MCF 10A (cell line): ENCODE measurements at places on chromosomes 16 and 17.
A peak's percentile ranks its signal among the peaks of the same experiment; 100 is the strongest.

DNA sequence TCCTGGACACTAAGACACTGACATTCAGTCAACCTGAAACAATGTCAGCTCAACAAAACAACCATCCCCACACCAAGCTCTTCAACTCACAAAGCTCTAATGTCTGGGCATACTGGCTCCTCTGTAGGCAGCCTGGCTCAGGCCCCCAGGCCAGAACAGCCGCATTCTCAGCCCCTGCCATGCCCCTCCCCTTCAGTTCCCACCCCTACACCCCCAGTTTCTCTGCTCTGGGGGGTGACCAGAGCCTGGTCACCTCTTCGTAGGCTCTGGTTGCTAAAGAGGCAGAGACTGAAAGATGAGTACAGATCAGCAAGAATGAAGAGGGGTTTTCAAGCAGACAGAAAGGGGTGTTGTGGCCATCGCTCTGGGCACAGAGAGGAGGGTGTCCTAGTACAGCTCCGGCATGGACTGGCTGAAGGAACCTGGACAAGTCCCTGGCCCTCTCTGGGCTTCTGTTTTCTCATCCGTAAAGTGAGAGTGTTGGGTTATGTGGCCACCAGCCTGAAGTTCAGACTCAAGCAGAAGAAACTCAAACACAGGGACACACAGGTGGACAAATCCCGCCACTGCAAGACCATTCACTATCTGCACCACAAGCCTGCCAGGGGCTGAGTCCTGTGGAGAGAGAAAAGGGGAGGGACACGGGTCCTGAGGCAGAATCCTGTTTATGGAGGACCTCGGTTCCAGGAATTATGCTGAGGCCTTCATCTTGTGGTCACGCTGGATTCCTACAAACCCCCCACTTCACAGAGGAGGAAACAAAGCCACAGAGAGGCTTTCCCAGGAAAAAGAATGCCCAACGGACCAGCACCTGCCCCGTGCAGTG is 987 bp upstream of the SLC4A1 start:
- DNase-seq = no peak

DNA sequence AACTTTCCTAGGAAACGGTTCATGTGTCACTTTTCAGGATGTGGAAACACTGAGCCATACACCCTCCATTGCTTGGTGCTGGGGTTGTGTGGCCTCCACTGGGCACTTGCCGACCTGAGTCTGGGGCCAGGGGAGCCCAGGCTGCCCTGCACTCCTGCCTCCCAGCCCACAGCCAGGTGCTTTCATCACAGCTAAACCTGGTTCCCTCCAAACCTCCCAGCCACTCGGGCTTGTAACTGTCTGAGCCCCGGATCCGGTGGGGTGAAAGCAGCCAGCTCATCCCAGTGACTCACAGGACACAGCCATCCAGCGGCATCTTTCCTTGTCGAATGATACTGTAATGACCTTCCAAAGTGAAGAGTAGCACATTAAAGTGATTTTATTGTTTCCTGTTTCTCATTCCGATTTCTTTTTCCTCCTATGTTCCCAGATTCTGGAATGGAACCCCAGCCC is 19.8 kb downstream of the CARHSP1 start:
- DNase-seq = peak; percentile 82

DNA sequence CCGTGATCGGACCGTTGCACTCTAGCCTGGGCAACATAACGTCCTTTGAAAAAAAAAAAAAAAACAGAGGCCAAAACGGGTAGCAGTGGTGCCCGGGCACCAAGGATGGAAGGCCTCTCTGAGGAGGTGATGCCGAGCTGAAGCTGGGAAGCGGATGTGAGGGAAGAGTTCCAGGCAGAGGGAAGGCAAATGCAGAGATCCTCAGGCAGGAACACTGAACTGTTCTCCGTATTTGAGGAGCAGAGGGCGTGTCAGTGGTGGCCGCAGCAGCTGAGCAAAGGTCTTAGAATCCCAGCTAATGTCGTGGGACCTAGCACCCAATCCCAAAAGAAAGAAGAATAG is 656 bp upstream of the KCTD13 start:
- DNase-seq = no peak

GRCh38 chr16:85199069-85199725 is 86.9 kb upstream of the CIBAR2 start:
- no peak for DNase-seq

- DNase-seq = peak; percentile 39
Measured at GRCh38 chr16:1932050-1933028, 10.7 kb downstream of the MSRB1 start.

DNA sequence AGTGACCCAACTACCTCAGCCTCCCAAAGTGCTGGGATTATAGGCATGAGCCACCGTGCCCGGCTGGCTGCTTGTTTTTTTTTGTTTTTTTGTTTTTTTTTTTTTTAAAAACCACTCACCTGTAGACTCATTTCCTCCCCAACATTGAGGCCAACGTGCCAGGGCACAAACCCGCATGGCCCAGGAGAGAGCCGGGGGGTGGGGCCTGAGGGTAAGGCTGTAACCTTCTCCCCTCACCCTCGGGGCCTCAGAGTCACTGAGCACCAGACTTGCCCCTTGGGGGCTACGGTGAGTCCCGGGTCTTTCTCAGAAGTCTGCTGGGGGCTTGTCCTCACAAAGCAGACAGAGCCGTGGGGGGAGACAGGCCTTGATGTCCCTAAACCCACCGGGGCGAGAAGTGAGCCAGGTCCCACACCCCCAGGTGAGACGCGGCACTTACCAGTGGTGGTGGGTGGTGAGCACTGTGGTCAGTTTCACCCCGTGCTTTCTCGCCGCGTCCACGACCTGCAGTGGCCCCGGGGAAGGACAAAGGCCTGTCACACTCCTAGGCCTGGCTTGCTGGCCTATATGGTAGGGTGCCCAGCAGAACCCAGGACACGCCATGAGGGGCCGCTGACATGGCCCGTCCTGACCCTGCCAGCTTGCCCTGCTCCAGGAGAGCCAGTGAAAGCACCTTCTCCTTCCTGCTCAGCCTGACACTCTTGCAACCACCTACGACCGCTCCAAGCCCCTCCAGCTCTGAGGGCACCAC is 4.6 kb downstream of the HAGH start:
- no peak for DNase-seq

- peak; percentile 39 for DNase-seq
Measured at GRCh38 chr16:21950782-21951521, 2.2 kb upstream of the UQCRC2 start.

DNA sequence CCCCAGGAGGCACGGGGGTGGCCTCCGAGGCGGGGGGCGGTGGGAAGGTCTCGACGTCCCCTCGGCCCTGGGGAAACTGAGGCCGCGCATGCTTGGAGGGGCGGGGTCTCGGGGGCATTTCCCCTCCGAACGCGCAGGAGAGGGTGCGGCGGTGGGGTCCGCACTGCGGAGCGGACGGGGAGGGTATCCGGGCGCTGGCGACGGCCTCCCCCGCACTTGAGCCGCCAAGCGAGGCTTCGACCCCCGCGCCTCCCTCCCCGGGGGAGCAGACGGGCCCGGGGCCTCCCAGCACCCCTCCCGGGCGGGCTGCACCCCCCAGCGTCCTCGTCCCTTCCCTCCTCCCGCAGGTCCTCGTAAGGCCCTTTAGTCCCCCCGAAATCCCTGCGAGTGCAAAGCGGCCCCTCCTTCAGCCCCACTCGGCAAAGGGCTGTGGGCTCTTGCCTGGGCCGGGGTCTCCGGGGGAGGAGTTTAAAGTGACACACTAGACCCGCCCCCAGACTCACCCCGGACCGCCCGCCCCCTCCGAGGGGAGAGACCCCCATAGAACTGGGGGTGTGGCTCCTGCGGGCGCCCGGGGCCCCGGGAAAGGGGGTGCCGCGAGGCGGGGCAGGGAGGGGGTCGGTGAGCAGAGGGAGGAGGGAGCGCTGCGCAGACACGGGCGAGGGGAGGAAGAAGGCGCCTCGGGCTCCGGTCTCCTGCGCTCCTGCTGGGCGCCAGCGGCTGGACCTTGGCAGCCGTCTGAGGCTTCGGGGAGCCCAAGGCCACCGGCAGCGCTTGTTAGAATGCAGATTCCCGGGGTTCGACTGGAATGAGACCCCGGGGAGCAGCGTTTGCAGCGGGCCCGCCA is 632 bp downstream of the BAIAP3 start:
- DNase-seq = no peak

- DNase-seq = peak; percentile 33
Measured at GRCh38 chr16:22787466-22788192, 26.3 kb upstream of the HS3ST2 start.

GRCh38 chr17:36592316-36592715 is 637 bp downstream of the DHRS11 start:
- DNase-seq = no peak

- DNase-seq = no peak
Measured at GRCh38 chr16:9345880-9346279, 254.4 kb downstream of the HAPSTR1 start.

DNA sequence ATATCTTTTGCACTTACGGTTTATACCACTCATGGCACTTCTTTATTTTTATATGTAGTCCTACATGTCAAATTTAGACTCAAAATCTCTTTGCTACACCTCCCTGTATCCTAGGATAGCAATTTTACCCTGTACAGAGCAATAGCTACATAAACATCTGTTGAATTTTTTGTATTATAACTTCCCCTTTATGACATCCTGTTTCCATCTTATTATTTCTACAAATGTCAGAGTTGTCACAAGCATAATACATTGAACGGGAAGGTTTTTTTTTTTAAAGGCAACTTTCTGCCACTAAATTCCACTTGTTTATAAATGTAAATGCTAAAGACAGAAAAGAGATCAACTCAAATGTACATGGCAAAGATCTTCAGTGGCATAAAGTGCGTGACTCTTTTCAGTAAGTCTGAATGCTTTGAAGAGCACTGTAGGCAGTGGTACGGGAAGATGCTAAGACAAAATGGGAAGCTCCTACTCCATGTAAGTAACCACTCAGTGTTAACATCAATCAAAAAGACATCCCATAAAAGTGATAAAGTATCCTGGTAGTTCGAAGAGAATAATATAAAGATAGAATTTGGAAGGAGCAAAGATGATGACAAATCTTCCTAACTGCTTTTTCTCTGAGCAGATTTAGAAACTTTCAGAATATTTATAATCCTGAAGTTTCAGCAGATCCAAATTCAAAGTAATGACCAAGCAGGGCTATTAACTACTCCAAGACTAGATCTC is 26.8 kb downstream of the GNA13 start:
- no peak for DNase-seq

GRCh38 chr16:76486740-76487139 is 209.5 kb downstream of the CNTNAP4 start:
- DNase-seq = no peak

DNA sequence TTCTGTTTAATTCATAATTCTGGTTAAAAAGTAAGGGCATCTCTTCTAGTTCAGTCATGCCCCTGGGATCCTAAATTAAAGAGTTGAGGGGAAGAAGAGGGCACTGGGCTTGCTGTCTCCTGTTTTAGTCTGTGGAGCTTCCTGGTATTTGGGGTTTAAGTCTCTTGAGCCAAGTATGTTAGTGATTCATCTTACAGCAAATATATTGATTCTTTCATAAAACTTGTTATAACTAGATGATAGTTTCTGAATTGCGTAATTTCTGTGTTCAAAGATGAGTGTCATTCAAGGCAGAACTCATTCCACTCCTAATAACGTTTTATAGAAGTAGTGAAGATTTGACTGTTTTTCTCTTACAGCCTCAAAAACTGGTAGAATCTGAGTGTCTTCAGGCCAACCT is 1.7 kb downstream of the TXNDC17 start:
- no peak for DNase-seq

DNA sequence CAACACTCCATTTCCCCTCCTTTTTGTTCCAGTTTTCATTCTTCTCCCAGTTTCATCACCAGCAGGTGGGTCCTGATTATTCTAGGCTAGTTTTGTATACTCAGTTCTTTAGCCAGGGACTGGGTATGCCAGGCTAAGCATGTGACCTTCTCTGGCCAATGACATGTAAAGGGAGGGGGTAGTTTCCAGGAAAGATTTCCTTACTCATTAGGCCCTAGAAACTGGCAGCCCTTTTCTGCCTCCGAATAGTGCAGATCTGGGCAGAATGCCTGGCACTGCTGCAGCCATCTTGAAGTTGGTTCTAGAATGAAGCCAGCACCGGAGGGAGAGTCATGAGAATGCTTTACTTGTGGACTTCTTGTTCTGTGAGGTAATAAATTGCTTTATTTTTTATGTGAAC is 126.9 kb upstream of the AXIN2 start:
- no peak for DNase-seq

GRCh38 chr17:44314869-44315661 is 6.7 kb downstream of the RUNDC3A start:
- no peak for DNase-seq

DNA sequence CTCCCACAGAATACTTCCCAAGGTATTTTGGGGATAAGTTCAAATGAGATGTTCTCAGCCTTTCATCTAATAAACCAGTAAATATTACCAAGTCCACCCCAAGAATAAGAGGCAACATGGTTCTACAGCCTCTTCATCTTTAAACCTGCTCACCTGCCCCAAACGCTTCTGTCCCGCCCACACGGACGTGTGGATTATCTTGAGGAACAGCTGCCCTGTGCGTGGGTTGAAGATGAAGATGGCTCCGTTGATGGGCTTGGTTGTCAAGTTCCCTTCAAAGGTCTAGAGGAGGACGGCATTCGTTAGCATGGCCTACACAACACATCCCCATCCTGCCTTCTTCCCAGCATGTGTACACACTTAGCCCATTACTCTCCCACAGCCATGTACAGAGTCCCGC is 8.4 kb upstream of the RILP start:
- DNase-seq = no peak

DNA sequence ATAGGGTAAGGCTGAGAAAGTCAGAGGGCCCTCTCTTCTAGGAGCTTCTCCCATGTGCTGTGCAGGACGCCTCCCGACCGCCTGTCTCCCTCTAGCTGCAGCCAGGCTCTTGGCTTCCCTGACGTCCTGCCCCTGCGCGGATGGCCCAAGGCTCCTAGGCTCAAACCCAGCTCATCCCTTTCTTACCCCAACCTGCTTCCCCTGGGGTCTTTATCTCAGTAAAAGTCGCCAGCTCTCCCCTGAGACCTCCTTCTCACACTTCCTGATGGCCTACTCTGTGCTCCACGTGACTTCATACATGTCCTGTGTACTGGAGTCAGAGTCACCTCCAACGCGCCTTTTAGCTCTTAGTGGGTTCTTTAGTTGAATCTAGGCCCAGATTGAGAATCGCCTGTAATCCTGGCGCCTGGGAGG is 1.1 kb upstream of the ZNF747 start:
- DNase-seq = peak; percentile 49

GRCh38 chr17:58413684-58414083 is 3.6 kb downstream of the RNF43 start:
- DNase-seq = peak; percentile 33

GRCh38 chr16:27245276-27246172 is 23.0 kb downstream of the NSMCE1 start:
- DNase-seq = peak; percentile 63

- DNase-seq = no peak
Measured at GRCh38 chr16:68954911-68955635, 111.7 kb downstream of the TANGO6 start.

DNA sequence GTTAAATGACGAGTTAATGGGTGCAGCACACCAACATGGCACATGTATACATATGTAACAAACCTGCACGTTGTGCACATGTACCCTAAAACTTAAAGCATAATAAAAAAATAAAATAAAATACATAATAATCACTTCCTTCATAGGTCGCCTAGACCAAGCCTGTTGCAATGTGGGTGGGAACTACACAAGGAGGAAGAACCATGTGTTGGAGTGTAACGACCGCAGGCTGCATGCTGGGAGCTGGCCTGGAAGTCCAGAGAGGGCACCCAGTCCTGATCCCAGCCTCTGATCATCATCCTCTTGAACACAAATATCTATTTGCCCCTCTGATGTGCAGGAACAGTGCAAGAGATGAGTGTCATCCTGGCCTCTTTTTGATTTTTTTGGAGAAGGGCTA is 224.7 kb upstream of the ASIC2 start:
- DNase-seq = no peak

GRCh38 chr17:81396722-81397313 is 1.6 kb downstream of the BAHCC1 start:
- DNase-seq = peak; percentile 63

- no peak for DNase-seq
Measured at GRCh38 chr17:76510831-76511244, 9.6 kb upstream of the RHBDF2 start.
